ENCODE measurements at places on chromosomes 2 and 18. TPM values are rescaled to one million over a fixed set of nuclear protein-coding genes. Genes with fewer than 3 reads are reported as not detected.

CKAP2L gene
- 20.7 TPM for total RNA-seq

HAAO gene
- total RNA-seq, result not detected

CTAGE1 gene
- not detected for total RNA-seq

SLC14A1 gene
- 6.9 TPM for total RNA-seq

AGXT gene
- not detected for total RNA-seq

PAX8 gene
- 2.6 TPM for total RNA-seq

Data from PC-3 (cell line).